Natural killer cell treated with Interleukin-12 subunit alpha and Interleukin-12 subunit beta and Interleukin-15 and Interleukin-18, amount 100 ng/mL, for 72 hours (primary cell): ENCODE measurements at places on chromosomes 1 and 21. TPM values are rescaled to one million over a fixed set of nuclear protein-coding genes. Genes with fewer than 3 reads are reported as not detected.

The BLACAT1 gene
- not detected for total RNA-seq

The USH2A gene
- not detected for total RNA-seq

The RAB7B gene
- not detected for total RNA-seq

The TPTE gene
- not detected for total RNA-seq

The TSPAN2 gene
- total RNA-seq, result 9.2 TPM

DNA sequence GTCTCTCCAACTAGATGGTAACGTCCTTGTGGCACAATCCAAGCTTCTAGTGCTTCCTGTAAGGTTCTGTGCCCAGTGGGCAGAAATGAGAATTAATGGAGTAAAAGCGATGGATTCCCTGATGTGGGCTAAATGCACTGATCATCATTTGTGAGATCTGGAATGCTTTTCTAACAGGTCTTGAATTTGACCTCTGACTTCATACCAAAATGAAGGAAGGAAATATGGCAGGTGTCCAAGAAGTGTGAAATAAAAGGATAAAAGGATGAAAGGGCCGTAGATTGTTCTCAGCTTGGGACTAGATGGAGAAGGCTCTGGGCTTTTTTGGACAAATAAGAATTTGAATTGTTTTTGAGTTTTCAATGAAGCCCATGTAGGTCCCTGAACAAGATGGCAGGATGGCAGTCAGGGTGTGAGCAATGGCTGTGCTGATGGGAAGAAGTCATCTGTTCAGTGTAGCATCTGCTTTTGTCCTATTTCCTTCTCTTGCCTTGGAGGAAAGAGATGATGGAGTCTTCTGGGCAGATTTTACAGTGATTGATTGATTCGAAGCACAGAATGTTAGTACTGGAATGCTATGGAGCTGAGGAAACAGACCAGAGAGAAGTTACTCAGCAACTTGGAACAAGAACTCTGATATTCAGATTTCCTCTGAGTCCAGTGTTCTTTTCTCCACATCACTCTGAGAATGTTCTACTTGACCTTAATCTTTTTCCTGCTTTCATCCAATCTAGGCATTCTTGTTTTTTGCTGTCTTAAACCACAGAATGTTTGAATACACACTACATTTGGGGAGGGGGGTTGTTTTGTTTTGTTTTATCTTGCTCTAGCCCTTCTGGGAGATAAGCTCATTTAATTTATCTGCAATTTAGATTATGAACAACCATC lies 286.0 kb downstream of the HLX start:
- H3K36me3 ChIP-seq, result no peaks in the 10 kb centered on the region
- H3K27ac ChIP-seq, result no peak overlapping the region
- H3K27me3 ChIP-seq, result peaks cover 15% of the 10 kb centered on the region
- DNase-seq, result no peak
- no peak overlapping the region for H3K4me3 ChIP-seq
- H3K4me1 ChIP-seq, result no peaks in the 10 kb centered on the region

GRCh38 chr1:211517006-211517405 lies 25.0 kb upstream of the RD3 start:
- no peaks in the 10 kb centered on the region for H3K36me3 ChIP-seq
- H3K4me1 ChIP-seq, result peaks cover 13% of the 10 kb centered on the region
- peaks cover 4% of the 10 kb centered on the region for H3K27me3 ChIP-seq
- no peak overlapping the region for H3K4me3 ChIP-seq
